Stimulated activated CD8-positive, alpha-beta memory T cell treated with anti-CD3 and anti-CD28 coated beads, Interleukin-4, amount 100 ng/mL, for 24 hours (primary cell): ENCODE measurements at places on chromosomes 5 and 9.
A peak's percentile ranks its signal among the peaks of the same experiment; 100 is the strongest.

DNA sequence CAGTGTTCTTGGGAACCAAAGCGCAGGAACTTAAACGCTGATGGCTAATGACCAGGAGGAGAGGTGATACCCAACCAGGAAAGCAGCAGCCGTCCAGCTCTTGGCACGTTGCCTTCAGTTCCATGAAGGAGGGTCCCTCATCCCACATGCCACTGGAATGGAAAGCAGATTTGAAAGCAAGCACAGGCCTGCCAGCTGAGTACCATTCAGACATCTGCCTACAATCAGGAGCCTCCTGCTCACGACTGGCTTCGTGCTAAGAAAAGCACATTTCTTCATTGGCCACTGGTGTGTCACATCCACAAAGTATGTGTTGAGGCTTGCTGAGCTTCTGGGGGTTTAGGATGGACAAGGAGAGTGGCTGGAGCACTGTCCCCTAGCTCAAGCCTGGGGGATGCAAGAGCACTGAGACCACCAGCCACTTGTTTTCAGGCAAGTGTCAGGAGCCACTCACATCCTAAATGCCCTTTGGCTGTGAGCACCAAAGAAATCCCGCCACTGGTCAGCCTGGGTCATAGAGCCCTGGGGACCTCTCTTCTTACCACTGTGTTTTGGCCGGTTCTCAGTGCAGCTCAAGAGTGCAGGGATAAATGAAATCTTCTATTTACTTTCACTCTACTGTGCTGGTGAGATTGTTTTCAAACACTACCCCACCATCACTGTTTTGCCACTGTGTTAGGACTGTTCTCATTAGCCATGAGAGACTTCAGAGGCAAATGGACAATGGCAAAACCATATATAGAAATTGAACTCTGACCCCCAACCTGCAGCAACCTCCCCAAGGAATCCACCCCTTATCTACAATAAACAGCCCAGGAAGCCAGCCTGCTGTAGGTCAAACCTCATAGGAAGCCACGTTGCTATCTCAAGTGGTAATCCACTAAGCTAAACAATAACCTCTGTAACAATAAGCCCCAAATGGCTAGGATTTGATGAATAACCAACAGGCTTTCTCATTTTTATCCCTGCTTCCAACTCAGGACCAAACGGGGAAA, 58.3 kb downstream of the MTX3 start:
- no peak for DNase-seq

GRCh38 chr5:90645024-90645610, 86.5 kb downstream of the ADGRV1 start:
- no peak for DNase-seq

DNA sequence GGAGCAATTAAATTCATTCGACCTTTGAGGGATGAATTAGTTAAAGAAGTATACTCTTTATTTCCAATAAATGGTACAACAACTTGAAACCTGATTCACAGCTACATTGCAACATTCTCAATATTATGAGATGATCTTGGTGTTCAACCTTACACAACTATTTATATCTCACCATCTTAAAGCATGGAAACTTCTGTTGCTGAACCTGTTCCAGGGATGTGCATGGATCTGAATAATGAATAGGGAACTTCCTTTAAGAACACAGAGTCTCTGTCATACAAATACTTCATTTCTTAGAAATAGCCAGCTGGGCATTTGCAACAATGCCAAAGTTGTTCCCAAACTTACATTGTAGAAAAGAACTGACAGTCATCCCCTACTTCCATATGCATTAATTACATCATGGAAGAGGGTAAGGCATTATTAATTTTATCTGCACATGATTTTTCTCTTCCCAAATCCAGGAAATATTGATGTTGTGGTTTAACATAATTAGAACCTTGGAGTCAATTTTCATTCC, 39.8 kb upstream of the CCDC112 start:
- no peak for DNase-seq

- DNase-seq, result no peak
Measured at GRCh38 chr9:135000647-135001245, 83.0 kb upstream of the FCN1 start.

DNA sequence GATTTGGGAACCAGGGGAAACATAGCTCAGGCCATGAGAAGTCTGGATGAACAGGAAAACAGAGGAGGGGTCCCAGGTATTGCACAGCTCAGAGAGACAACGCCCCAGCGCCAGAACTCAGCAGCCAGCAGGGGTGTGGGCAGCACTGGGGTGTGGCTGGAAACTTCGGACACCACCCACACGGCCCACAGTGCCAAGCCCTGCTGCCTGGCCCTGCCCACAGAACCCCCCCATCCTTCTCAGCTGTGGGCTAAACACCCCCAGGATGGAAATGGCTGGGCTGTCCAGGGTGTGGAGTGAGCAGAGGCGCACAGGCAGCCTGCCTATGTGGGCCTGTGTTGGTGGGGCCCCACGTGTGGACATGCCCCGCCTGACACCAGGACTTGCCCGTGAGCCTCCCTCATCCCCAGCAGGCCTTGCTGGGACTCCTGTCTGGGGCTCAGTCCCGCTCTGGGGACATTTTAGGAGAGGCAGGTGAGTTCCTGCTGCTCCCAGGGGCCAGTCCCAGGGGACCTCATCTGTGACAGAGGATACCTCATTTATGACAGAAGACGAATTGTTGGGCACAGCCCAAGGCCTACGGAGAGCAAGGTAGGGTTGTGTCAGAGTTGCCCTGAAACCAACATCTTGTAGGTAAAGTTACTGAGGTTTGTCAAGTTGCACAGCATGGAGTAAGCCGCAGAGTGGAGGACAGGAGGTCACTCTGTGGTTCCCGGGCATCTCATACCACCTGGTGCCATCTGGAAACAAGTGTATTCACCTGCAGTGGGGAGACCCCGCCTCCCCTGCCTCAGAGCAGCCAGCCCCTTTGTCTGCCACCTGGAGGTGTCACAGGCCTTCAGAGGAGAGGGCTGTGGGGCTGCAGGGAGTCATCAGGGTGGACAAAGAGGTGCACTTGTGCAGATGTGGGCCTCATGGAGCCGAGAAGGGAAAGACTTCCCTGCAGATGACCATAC, 183.2 kb downstream of the AUH start:
- DNase-seq, result no peak

DNA sequence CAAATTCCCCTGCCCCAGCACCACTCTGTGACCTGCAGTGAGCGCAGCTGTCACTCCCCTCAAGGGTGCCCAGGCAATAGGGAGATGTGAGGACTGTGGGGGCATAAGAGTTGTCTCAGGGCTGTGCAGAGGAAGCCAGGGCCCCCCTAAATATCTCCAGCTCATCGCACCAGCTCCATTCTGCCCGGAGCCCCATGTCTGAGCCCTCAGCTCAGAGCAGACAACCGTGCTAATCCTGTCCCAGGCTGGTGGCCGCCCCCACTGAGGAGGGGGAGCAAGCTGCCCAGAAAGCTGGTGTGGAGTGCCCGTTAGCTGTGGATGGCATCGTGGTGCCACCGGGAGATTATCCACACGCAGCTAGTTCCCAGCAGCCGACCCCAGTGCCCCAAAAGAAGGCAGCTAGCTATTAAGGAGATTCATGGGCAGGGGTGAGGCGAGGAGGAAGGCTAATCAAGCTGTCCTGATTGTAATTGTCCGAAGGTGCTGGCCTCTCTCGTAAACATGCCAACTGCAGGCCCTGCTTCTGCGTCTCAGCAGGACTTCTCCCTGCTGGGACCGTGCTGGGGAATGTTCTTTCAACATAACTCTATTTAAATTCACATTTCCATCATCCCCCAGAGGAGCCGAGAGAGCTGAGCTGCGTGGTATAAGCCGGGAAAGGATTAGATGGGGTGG, 17.0 kb upstream of the FIBCD1 start:
- no peak for DNase-seq

DNA sequence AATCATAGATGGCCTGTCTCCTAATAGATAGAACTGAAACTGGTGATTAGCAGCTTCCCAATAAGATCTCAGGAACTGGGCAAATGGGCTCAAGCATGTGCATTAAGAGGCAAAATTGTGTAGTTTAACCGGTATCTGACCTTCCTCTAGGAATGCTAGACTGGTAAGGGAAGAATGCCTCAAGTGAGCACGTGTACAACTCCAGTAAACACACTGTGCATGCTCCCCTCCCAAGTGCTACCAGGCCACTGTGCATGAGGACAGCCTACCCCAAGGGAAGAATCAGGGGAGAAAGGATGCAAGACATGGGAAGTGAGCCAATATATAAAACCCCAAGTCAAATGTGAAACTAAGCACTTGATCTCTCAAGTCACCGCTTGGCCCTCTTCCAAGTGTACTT, 1157.4 kb upstream of the CDH18 start:
- no peak for DNase-seq

GRCh38 chr9:33229359-33230114, 10.4 kb upstream of the SPINK4 start:
- DNase-seq, result no peak

DNA sequence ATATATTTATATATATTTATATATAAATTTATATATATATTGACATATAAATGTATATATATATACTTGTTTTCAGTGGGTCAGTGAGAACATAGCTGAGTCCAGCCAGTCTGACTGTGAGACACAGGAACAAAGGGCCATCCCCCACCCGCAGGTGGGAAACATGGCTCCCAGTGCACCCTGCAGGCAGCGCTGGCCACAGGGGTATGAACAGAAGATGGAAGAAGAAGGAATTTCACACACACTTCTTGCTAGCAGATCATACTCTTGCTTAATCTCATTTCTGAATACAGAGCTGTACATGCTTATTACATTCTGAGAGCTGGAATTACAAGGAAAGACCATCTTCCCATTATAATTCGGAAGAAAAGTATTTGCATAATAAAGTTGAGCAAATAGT, 595.4 kb downstream of the IRX1 start:
- no peak for DNase-seq

DNA sequence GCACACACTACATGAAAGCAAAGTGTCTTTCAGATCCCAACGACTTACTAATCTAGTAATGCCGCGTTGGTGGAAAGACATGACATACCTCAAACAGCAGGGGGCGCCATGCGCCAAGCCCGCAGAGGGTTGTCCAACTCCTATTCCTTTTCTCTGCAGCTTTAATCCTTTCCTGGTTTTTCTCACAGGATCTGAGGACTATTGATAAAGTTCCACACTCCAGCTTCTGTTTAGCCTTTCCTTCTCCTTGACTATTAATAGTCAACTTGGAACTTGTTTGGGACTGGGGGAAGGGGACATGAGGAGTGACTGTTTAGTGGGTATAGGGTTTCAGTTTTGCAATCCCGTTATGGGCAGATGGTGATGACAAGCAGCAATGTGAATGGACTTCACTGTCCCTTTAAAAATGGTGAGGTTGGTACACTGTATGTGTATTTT, 62.9 kb downstream of the OTULIN start:
- peak; percentile 60 for DNase-seq
